ENCODE measurements at places on chromosomes 3 and 15.

DNA sequence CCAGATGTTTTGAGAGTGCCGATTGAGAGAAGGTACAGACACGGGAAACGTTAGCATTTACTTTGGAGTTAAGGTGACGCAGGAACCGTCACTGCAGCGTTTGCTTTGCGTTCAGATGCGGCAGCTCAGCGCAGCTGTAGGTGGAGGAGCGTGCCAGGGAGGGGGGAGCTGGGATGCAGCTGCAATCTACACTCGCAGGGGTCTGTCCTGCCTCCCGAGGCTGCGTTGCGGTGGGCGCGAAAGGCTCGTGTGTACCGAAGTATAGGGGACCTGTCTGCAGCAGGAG lies 425 bp upstream of the FYTTD1 start:
- peak; percentile 71 for DNase-seq

DNA sequence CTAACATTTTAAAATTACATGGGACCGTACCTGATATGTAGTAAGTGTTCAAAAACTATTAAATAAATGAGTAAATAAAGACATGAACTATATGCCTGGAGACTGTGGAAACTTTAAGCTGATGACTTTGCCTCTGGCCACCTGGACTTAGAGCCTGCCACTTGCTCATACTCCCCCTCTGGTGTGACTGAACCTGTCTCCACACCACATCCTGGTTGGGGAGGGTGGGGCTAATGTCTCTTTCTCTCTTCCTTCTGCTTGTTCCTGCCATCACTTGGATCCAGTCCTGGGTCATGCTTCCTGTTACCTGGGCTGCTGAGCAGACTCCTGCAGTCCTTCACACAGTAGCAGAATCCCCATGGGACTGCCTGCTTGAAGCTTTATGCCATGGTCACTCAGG lies 8.2 kb upstream of the TMEM158 start:
- DNase-seq = no peak

DNA sequence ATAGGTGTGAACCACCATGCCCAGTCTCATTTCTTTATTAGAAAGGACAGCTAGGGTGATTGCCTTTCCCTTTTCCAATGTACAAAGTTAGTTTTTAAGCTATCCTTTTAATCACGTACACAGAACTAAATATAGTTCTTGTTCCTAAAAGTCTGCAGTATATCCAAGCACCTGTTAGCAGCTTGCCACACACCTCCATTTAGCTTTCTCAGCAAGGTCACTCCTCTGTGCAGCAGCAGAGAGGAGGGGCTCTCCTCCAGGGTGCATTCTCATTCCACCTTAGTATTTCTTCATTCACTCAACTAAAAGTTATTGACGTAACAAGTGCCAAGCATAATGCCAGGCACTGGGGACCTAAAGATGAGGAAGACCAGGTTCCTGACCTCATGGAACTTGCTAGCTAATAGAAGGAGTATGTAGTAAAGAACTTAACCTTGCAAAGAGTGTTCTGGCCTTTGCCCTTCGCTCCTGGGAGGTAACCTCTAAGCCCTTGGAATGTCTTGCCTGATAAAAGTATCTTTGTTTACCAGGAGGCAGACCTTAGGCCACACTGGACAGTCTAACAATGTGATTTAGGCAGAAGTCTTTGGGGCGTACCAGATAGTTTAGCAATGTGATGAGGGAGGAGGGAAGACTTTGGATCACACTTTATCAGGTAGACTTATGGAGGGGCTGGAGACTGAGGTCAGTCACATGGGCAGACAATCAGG lies 12.7 kb upstream of the PTPN9 start:
- no peak for DNase-seq

DNA sequence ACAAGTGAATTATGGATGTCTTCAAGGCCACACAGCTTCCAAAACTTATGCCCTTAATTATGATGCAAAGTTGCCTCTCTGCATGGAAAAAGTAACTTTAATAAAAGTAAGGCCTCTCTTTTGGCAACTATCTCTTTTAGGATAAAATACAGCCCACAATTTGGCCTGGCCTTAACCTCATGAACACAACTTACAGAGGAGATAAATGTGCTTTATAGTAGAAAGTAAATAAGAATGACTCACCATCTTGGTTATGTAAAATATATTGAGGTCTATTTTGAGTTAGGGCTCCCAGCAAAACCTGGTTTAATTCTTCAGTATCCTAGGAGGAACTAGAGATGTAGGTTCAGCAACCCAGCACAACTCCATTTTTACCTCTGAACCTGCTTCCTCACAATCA lies 164.0 kb downstream of the ROBO2 start:
- no peak for DNase-seq

GRCh38 chr15:77144492-77145070 lies 73.7 kb upstream of the TSPAN3 start:
- DNase-seq = no peak

GRCh38 chr15:39717134-39717533 lies 65.5 kb downstream of the FSIP1 start:
- no peak for DNase-seq

DNA sequence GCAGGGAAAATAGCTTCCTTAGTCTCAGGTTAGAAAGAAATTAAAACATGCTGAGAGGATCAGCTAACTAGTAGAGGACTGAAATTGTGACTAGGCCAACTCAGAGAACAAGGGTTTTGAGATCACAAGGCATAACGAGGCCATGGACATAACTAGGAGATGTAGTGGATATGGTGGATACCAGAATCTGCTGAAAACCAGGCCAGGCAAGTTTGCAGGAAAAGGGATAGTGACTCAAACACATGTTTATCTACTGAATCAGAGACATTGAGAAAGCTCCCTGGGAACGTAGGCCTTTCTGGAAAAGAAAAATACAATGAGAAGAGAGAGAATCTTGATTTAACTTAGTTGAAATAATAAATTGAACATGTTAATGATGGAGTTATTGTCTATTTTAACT lies 326.5 kb upstream of the GBE1 start:
- DNase-seq = no peak

DNA sequence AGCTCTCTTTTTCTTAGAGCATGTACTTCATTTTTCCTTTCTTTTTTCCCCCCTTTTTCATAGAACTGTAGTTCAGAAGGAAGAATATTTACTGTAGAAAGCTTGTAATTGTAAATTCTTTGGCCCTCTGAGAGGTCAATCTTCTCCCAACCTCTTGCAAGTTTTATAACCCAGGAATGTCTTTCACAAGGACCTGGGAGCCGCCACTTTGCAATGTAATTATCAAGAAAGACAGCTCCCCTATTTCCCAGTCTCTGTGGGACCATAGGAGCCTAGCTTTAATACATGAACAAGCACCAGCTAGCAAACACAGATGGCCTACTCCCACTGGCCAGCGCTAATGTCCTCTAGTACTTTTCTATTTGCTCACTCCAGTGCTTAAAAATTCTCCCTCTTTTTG lies 51.4 kb downstream of the NFKBIZ start:
- no peak for DNase-seq

DNA sequence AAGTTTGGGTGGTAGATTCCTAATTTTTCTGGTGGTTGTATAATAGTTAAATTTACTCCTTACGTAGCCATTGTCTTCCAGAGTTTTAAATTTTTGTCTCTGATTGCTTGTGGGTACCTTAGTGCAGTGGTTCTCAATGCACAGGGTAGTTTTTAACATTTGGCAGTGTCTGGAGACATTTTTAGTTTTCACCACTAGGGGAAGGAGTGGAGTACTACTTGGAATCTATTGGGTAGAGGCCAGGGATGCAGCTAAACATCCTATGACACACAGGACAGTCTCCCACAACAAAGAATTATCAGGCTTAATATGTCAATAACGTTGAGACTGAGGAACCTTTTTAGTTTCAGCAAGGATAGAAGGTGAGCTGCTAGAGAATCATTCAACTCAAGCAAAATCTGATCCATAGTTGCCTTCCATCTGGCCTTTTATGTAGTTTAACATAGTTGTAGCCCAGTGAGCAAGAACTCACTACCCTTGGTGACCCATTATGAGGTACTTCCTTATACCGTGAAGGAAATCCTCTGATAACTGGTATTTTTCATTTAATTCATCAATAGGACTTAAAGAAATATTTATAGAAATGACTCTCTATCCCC lies 8.6 kb upstream of the STX19 start:
- peak; percentile 32 for DNase-seq

- DNase-seq = peak; percentile 8
These were observed 134.6 kb downstream of the ATP8B4 start for GRCh38 chr15:49984436-49984835.

GRCh38 chr3:31760654-31761053 lies 220.4 kb downstream of the OSBPL10 start:
- no peak for DNase-seq

- no peak for DNase-seq
These were observed 8.8 kb upstream of the TBC1D23 start for GRCh38 chr3:100252001-100252400.

GRCh38 chr3:7964899-7965298 lies 536.7 kb upstream of the LMCD1 start:
- peak; percentile 17 for DNase-seq

- no peak for DNase-seq
These were observed 94.9 kb upstream of the NSMCE3 start for GRCh38 chr15:29364426-29365078.

- no peak for DNase-seq
These were observed 112.5 kb upstream of the SMAD3 start for GRCh38 chr15:66952756-66953522.

GRCh38 chr3:184910664-184911063 lies 98.7 kb downstream of the VPS8 start:
- DNase-seq = no peak

GRCh38 chr15:92883163-92883875 lies 16.8 kb upstream of the CHD2 start:
- DNase-seq = peak; percentile 32

Measured in iPS-NIHi11 (cell line).